Left lung (tissue), 14 donors: ENCODE measurements at places on chromosomes 11 and 22. TPM values are rescaled to one million over a fixed set of nuclear protein-coding genes. Genes with fewer than 3 reads are reported as not detected.

OTOG gene
- not detected for total RNA-seq

TSPAN32 gene
- total RNA-seq, result 4.2 TPM

LRRC74B gene
- total RNA-seq, result 0.94 TPM

INPP5J gene
- 4.0 TPM for total RNA-seq

NEFH gene
- 0.58 TPM for total RNA-seq

CRYBB2 gene
- total RNA-seq, result not detected

TSSK2 gene
- total RNA-seq, result not detected

SLC22A6 gene
- total RNA-seq, result not detected

SESN3 gene
- 45.0 TPM for total RNA-seq

OR10A2 gene
- not detected for total RNA-seq

- peak; percentile 48 for DNase-seq
These were observed 3.9 kb downstream of the MAML2 start for GRCh38 chr11:96338910-96339705.

DNA sequence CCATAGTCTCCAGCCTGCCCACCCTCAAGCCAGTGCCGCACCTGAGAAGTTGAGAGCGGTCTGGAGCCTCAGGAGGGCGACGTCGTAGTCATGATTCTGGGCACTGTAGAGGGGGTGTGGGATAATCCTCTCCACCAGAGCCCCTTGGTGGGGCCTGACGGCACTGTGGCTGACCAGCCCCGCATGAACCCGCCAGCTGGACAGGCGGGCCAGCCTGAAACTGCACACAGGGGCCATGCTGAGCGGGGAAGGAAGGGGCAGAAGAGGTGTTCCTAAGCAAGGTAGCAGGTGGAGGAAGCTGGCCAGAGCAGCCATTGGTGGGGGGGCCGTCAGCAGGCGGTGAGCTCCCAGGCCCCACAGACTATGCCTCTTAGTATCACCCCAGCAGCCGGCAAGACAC lies 13.1 kb downstream of the TMPRSS5 start:
- no peak for DNase-seq

GRCh38 chr11:106137061-106137460 lies 59.6 kb downstream of the AASDHPPT start:
- no peak for DNase-seq

DNA sequence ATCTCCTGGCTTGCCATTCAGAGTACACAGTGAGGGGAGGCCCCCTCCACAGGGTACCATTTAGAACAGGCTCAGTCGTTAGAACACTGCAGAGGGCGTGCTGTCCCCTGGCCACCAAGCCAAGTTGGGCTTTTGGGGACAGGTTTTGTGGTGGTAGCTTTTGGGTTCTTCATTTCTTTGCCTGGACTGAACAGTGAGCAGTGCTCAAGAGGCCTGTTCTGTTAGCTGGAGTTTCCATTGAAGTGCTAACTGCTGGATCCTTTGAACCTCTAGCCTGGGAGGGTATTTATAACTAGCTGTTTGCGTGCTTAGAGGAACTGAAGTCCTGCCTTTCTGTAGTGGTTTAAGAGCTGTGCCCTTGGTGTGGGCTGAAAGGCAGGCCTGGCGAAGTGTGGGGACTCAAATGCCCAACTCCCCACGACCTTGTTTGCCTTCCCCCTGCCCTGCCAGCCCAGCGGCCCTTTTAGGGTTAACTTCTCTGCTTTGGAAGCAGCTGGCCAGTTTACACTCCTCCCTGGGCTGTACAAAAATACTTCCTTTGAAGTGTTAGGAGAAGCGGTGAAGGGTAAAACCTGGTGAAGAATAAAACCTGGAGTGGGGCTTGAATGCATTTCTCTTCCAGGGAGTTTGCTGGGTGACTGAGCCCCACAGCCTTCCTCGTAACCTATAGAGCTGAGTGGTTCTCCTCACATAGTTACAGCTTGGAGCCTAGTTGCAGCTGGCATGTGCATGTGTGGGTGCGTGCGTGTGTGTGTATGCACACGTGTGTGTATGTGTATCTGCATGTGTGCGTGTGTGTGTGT lies 34.6 kb downstream of the ZNRF3 start:
- DNase-seq, result no peak

GRCh38 chr11:128260398-128260797 lies 327.0 kb downstream of the ETS1 start:
- DNase-seq, result no peak

DNA sequence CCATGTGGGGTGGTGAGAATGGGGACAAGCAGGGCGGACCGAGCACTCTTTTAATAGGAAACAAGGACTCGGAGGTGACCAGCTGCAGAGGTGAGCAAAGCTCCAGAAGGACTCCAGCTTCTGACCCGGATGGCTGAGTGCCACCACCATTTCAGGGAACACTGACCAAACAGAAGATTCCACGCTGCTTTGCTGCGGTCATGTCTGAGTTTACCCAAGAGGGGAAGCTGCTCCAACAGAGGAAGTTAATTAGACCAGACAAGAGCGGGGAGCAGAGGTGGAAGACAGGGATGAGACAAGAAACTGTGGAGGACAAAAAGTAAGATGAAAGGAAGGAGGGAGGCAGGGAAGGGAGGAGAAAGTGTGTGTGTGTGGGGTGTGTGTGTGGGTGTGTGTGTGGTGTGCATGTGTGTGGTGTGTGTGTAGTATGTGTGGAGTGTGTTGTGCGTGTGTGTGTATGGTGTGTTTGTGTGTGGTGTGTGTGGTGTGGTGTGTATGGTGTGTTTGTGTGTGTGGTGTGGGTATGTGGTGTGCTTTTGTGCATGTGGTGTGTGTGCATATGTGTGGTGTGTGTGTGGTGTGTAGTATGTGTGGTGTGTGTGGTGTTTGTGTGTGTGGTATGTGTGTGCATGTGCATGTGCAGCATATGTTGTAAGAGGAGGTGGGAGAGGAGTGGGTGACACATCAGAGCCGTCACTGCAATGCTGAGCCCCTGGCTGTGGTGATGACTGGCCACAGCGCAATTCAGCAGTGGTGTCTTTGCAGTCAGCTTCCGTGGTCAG lies 82.2 kb upstream of the AKIP1 start:
- DNase-seq, result no peak

DNA sequence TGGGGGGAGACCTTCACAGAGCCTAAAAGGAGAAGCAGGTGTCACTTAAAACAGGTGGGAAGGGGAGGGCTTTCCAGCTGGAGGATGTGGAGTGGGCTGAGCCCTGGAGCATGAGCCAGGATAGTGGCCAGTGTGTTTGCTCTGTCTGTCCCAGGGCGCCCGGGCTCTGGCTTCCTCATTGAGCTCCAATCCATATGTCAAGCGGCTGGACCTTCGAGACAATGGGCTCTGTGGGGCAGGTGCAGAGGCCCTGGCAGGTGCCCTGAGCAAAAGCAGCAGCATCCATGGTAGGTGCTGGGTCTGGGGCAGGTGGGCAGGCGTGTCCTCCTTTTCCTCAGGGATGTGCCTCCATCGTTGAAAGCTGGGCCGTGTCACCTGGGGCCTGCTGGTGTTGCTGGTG lies 2.0 kb downstream of the LRRC74B start:
- DNase-seq, result no peak

DNA sequence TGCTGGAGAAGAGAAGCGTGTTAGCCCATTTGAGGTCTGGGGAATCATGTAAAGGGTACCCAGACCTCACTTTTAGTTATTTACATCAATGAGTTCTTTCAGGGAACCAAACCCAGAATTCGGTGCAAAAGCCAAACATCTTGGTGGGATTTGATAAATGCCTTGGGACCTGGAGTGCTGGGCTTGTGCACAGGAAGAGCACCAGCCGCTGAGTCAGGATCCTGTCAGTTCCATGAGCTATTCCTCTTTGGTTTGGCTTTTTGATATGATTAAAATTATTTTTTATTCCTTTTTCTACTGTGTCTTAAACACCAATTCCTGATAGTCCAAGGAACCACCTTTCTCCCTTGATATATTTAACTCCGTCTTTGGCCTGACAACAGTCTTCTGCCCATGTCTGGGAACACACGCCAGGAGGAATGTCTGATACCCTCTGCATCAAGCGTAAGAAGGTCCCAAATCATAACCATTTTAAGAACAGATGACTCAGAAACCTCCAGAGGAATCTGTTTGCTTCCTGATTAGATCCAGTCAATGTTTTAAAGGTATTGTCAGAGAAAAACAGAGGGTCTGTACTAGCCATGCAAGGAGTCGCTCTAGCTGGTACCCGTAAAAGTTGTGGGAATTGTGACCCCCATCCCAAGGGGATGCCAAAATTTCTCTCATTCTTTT lies 65.2 kb downstream of the ALX4 start:
- DNase-seq, result no peak

DNA sequence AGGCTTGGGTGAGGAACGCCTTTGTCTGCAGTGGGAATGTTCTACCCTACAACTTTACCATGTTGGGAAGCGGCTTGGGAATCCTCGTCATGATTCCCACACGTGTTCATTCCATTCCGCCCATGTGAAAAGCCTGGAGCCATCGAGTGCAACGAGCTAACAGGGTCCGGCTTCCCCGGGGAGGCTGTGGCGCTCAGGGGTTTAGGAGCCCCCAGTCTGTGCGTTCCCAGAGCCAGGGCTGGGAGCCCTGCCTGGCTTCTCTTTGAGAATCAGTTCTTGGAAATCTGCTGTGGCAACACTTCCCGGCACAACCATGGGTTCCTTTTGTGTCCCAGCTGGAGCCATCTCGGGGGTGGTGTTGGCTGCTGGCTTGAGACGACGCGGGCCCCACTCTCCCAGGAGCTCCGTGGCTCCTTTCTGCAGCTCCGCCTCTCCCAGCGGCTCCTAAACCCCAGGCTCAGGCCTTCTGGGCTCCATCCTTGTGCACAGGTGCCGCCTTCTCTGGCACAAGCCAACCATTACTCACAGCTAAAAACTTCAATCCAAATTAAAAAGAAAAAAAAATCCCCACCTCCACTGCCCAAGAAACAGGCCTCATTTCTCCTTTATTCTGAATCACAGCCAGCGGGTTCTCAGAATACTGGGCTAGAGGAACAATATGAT lies 18.7 kb upstream of the PPFIA1 start:
- no peak for DNase-seq

GRCh38 chr22:45896964-45897538 lies 79.9 kb downstream of the WNT7B start:
- DNase-seq, result no peak

GRCh38 chr11:45057938-45058646 lies 88.3 kb upstream of the PRDM11 start:
- no peak for DNase-seq

DNA sequence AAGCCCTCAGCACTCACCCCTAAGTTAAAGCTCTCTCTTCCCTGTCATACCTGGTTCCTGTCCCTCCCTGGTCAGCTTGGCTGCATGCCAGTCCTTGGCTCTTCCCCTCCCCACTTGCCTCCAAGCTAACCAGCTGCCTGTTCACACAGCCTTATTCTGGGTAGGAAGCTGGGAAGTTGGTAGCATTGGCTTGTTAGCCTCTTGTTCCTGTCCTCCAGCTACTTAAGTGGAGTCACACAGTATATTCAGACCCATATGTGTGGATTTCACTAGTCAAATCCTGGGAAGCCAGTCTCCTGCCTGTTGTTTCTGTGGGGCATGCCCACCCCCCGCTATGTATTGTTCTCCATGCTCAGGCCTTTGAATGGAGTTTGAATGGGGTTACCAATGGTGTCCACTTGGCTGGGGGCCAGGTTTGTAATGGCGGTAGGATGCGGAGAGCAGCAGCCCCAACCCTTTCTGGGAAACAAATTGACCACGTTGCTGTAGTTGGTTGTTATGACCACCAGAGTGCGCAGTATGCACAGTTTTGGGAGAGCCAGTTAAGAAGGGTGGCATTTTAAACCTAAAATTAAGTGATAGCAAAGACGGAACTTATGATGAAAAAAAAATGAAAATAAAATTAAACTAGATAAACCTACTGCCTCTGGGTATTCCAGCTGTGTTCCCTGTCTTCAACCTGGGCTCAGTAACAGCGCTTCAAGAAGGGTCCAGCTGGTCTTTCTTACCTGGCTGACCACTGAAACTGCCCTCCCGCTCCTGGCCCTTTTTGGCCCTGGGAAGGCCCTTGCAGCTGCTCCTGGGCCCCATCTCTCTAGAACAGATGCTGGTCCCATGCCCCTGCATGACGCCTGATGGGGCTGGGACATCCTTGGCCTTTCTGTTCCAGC lies 10.7 kb upstream of the RPS3 start:
- DNase-seq, result no peak

DNA sequence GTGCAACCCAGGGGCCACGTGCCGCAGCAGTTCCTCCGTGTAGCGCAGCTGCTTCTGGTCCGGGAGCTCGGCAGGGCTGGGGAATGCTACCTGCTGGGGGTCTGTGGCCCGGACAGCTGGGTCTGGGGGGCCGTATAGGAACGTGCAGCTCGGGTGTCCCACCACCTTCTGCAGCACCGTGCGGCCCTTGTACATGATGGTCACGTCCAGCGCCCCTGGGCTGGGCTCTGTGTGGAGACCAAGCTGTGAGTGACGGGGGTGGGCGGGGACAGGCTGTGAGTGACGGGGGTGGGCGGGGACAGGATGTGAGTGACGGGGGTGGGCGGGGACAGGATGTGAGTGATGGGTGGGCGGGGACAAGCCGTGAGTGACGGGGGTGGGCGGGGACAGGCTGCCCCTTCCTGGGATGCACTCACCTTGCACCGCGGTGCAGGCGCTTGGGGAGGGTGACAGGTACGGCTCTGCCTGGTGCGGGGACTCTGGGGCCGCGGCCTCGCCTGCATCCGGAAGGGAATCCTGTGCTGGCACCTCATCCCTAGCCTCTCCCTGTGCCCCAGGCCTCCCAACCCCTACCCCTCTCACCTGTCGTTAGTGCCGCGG lies 2.3 kb downstream of the IRF7 start:
- peak; percentile 67 for DNase-seq

DNA sequence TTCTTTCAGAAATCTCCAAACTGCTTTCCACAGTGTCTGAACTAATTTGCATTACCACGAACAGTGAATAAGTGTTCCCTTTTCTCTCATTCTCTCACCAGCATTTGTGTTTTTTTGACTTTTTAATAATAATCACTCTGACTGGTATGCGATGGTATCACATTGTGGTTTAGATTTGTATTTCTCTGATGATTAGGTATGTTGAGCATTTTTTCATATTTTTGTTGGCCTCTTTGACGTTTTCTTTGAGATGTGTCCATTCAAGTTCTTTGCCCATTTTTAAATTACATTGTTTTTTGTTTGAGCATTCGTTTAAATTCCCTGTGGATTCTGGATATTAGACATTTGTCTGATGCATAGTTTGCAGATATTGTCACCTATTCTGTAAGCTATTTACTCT lies 1639.6 kb upstream of the TENM4 start:
- DNase-seq, result no peak

DNA sequence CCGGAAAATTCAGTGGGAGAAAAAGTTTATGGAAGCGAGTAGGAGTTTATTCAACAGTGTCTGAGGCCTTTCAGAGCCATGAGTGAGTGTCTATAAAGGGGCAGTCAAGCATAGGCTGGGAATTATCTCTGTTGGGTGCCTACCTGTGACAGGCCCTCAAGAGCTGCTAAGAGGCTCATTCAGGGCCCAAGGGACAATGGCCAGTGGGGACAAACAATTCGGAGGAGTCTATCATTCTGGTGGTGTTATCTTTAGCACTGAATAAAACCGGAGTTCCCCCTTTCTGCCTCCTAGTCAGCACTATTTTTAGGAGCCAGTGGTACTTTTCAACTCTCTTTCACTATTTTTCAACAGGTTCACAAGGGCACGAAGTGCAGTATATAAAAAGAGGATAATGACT lies 89.5 kb upstream of the HTATIP2 start:
- no peak for DNase-seq

- DNase-seq, result no peak
These were observed 170.2 kb downstream of the BRD1 start for GRCh38 chr22:49657275-49657973.

- no peak for DNase-seq
These were observed 45.3 kb upstream of the POGLUT3 start for GRCh38 chr11:108543316-108543964.
